ENCODE measurements at places on chromosomes 6 and 20. TPM values are rescaled to one million over a fixed set of nuclear protein-coding genes. Genes with fewer than 3 reads are reported as not detected.
A peak's percentile ranks its signal among the peaks of the same experiment; 100 is the strongest.

GRCh38 chr6:105510746-105511145 lies 107.9 kb upstream of the PREP start:
- no peak for DNase-seq

Gene SNAP25
- 0.78 TPM for total RNA-seq

GRCh38 chr6:148775161-148775560 lies 28.3 kb downstream of the UST start:
- DNase-seq = no peak

Gene CFAP206
- total RNA-seq = not detected

Gene HECA
- 8.5 TPM for total RNA-seq

DNA sequence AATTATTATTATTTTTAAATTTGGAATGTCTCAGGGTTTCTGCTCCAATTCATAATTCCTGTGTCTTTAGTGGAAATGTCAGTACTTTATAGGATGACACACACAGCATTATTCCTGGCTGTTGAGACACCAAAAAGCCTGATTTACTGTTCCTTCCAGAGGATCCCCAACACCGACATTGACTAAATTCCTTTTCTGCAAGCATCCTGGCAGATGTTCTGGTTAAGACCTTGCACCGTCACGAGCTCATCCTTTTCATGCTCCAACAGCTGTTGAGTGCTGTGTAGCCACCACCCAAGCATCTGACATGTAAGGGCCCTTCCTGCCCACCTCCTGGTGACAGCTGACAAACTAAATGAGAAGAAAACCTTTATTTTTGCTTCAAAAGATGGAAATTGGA lies 284.3 kb upstream of the SULF2 start:
- DNase-seq = no peak

DNA sequence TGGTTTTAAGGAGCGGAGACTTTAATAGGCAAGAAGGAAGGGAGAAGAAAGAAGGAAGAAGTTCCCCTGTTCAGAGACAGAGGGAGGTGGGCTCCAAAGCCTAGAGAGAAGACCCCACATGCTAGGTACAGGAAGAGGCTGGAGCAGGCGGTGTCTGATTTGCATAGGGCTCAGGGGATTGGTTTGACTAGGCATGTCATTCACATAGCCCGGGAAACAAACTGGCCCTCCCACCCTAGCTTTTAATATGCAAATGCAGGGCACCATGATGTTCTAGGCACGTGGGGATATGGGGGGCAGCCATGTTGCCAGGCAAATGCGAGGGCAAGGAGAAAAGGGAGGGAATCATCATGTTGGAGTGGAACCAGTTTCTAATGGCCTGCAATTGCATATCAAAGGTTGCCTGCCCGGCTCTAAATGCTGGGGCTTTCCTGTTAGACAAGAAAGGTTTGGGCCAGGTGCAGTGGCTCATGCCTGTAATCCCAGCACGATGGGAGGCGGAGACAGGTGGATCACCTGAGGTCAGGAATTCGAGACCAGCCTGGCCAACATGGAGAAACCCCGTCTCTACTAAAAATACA lies 34.3 kb upstream of the AGPAT4 start:
- DNase-seq = peak; percentile 30

GRCh38 chr6:75608956-75609533 lies 7.4 kb downstream of the SENP6 start:
- no peak for DNase-seq

- DNase-seq = no peak
Measured at GRCh38 chr6:22596011-22596410, 26.6 kb downstream of the HDGFL1 start.

DNA sequence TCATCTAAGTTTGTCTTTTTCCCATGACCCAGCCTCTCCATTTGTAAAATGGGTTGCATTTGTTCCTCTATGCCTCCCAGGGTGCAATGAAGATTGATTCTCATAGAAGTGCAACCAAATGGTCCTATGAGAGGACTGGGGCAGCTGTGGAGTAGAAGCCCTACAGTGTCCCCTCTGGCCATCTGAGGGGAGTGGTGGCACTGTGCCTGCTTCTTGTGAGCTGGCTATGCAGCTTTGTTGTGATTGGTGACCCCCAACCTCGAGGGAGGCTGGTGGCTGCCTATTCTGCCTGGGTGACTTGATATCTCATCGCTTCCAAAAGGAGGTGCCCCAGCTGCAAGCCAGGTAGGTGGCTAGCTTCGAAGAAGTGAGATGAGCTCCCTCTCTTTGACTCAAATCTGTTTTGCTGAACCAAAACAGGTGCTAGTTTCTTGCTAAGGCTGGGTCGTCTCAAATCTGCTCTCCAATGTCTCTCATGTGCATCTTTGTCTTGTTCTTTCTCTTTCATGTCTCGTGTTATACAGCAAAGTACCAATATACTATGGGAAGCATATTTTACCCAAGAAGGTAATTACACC lies 33.9 kb downstream of the TXLNB start:
- peak; percentile 21 for DNase-seq

DNA sequence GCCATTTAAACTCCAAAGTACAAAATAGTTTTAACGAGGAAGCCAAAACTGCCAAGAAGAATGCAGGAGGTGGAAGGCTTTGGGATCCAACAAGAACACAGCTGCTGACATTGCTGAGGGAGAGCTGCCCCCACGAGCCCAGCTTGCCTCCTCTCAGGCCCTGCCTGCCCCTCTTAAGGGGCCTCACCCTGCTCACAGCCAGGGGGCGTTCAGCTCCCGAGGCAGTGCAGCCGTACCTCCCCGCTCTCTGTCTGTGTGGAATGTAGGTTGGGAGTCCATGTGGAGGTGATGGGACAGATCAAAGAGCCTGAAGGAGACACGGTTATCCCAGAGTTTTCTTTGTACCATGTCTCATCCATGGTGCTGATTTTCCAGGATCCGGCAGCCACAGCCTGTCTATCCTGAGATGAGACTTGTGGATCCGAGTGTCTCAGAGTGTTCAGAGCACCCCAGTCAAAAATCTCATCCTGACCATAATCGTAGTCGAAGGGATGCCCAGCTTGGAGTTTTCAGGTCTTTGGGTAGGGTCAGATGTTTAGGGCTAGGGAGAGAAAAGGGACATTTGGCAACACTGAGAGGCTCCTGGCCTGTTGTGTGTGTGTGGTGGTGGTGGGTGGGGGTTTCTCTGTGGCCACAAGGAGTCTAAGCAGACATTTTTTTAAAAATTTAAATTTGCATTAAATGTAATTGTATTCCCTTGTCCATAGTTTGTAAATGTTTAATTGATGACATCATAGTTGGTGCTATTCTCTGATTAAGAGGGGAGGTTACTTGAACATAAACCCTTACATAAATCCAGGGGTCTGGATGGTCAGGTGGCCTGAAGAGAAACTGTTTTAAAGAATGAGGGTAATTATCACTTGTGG lies 111.4 kb upstream of the CLDN20 start:
- DNase-seq = peak; percentile 86

DNA sequence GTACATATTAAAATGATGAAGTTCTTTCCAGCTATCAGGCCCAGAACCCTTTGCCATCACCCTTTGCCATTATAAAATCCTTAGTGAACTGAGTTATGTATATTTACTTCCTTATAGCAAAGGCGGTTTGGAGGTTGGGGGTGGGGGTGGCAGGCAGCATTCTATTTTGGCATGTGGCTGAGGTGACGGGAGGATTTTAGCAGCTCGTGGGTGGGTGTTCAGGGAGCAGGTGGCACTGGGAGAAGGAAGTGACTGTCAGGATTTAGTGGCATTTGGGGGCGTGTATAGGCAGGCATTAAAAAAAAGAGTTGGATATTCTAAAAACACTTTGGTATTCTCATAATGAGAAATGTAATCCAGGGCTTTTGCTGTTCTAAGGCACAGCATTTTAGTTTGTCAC lies 150.7 kb downstream of the RIMS1 start:
- DNase-seq = no peak

DNA sequence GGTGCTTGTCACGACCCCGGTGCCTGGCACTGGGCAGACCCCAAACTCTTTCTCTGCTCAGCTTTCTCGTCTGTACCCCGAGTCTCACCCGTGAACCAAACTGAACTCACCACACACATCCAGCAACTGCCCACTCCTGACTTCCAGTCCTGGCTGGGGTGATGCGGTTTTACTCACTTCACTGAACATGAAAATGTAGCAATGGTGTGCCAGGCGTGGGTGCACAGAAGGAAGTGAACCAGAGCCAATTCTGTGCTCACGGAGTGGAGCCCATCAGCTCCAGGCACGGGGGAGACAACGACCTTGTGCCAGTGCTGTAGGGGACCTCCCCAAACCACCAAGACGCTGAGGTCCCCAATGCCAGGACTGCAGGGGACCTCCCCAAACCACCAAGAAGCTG lies 78.7 kb upstream of the AFDN start:
- no peak for DNase-seq

Data from GM23338 (cell line).